Mammary microvascular endothelial cell (primary cell): ENCODE measurements at places on chromosomes 11 and 22. TPM values are rescaled to one million over a fixed set of nuclear protein-coding genes. Genes with fewer than 3 reads are reported as not detected.

The DCHS1 gene
- total RNA-seq = 22.5 and 23.9 TPM in 2 replicates

The ROBO4 gene
- 405 and 425 TPM in 2 replicates for total RNA-seq

The PLAAT4 gene
- 12.7 and 14.7 TPM in 2 replicates for total RNA-seq

The CENPM gene
- 33.7 and 41.1 TPM in 2 replicates for total RNA-seq

The CDC42EP1 gene
- 79.8 and 81.1 TPM in 2 replicates for total RNA-seq

The ESAM gene
- total RNA-seq = 311 and 317 TPM in 2 replicates

The RAG2 gene
- not detected in 2 replicates for total RNA-seq

The SMTNL1 gene
- not detected in 2 replicates for total RNA-seq
